ENCODE measurements at places on chromosomes 11 and 22.

GRCh38 chr11:100619484-100619883, 67.6 kb upstream of the ARHGAP42 start:
- DNase-seq: no peak

DNA sequence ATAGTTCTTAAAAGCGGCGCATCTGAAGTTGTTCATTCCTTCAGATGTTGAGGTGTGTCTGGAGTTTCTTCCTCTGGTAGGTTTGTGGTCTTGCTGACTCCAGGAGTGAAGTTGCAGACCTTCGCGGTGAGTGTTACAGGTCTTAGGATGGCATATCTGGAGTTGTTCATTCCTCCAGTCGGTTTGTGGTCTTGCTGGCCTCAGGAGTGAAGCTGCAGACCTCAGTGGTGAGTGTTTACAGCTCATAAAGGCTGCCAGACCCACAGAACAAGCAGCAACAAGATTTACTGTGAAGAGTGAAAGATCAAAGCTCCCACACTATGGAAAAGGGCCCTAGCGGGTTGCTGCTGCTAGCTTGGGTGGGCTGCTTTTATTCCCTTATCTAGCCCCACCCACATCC, 201.7 kb upstream of the PDGFD start:
- DNase-seq: no peak

DNA sequence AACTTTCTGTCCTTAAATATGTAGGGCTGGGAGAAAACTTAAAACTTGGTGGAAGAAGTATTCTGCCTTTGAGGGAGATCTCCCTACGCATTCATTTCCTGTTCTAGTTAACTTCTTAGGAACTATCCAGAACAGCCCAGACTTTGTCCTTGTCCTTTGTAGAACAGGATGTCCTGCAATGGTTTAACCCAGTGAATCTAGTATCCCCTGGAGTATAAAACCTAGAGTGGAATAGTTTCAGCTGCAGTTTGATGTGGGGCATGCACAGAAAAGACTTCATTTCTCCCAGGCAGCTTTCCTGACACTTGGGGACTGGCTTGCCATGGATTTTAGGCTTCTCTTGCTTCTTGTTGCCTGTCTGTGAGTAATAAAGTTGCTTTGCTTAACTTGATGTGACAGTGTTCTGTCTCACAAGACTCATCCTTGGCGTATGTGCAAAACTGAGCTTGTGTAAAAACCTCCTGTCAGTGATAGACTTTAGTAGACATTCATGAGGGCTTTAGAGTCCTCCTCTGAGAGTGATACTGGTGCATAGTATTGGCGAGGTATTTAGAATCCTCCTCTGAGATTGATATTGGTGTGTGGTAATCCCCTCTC, 28.2 kb downstream of the ARHGAP42 start:
- no peak for DNase-seq

DNA sequence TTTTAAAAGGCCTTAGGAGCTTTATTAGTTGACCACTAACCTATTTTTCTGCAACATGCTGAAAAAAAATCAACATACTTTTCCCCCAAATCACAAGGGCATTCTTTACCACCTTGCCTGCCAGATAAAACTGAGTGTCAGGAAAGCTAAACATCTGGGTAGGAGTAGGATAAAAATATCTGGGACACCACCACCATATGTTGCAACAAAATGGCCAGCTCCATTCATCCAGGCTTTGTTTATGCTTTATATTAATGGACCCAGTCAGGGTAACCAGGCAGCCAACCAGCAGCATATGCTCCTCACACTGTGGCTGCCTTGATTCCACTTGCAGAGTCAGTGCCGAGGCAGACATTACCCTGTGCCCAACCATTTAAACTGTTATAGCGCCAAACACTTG, 1024.5 kb downstream of the LRRC4C start:
- DNase-seq: no peak

GRCh38 chr11:120571476-120571875, 59.9 kb downstream of the GRIK4 start:
- DNase-seq: no peak

GRCh38 chr11:96696731-96697130, 306.9 kb downstream of the JRKL start:
- no peak for DNase-seq

- no peak for DNase-seq
Observed at GRCh38 chr11:88553204-88553603, 215.7 kb upstream of the CTSC start.

DNA sequence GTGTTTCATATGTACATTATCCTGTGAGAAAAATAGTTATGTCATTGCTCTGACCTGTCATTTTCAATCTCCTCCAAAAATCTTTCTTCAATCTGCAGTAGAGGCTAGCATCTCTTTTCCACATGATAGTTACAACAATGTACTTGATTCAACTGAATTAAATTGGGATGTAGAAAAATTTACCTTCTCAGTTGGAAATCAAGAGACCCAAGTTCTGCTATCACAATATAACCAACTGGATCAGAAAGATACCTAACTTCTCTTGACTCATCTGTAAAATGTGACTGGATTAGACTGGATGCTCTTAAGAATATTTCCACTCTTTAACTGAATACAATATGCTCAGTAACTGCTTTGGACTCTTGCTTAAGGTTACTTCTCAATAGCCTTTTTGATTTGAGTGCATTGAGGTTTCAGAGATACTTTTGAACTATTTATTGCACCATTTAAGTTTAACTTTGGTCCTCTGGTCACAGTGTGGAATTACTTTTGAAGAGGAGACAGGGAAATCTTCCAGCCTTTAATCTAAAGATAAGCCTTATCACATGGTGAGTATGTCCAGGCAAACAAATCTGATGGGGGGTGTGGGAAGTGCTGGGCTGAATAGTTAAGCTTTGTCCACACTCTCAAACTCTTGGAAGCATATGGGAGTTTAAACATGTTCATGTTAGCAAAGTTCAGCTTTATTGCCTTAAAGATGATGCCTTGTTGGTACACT, 82.3 kb downstream of the YAP1 start:
- DNase-seq: no peak

- DNase-seq: no peak
Observed at GRCh38 chr11:61008971-61009370, 37.5 kb downstream of the CD6 start.

DNA sequence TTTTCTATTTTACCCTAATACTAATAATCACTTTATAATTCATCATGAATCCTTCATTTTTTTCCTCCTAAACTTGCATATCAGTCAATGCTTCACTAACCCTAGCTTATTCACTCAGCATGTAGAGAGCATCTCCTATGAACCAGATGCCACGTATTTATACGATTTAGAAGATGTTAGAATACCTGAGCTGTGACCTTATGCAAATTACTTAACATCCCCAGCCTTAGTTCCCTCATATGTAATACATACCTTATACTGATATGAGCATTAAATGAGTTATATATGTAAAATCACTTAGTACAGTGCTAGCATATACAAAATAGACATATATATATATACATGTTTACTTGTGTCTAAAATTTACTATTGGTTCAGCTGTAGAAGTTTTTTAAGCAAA, 9.0 kb downstream of the FAM76B start:
- DNase-seq: no peak

DNA sequence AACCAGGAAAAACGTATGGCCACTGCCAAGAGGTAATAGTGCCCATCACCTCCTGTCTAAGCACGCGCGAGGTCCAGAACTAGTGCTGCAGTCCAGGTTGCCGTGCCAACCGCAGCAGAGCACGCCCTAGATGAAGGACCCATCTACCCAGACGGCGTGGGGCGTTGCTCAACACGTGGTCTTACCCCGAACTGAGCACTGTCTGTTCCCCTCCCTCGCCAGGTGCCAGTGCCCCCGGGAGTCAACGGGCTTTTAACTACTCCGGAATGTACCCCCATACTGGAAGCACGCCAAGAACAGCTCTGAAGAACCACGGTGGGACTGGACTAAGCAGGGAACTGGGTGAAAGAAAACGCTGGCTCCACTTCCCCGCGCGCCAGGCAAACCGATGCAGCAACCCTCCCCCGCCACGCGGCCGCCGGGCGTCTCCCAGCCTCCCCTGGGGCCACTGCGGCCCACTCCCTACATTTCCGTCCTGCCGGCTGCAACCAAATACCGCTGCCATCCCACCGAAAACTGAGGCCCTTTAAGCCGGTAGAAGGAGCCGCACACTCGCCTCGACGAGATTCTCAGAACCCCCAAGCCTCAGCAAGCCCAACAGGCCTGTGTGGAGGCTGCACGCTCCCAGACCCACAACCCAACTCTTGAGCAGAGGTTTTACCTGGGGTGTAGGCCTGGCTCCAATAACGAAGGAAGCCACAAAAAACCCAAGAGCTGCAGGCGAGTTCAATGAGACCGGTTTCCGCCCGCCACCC, at the start of gene HSPA8:
Gene HSPA8 (minus strand): TSS at position 734 of the 755 bp plus-strand sequence. CDS start 812 bp downstream, outside the sequence.
- peak; percentile 87 for DNase-seq

DNA sequence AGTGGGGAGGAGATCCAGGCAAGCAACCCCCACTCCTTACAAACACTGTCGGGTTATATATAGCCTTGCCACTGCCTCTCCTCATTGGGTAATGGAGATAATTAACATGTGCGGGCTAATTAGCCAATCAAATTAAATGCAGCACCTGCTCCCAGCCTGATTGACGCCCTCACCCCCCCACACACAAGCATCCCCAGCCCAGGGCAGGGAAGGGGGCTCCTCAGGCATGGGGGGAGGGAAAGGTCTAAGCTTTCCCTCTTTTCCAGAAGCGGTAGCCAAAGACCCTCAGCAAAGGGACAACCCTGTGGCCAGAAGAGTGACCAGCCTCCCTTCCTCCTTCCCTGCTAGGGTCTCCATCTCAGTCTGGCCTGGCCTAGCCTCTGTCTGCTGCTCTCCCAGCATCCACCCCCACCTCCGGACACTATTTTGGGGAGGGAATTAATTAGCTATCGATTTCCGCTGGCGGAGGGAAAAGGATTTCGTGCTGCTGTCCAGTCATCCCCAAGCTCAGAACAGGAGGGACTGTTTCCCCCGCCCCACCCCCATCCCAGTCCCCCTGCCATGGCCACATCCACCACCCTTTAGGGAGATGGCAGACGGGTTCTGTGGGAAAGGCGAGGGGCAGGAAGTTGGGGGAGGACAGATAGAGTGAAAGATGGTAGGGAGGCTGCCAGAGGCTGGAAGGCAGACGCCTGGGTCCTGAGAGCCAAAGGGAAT, 7.1 kb downstream of the NRXN2 start:
- no peak for DNase-seq
